ENCODE measurements at places on chromosomes 12 and 14. TPM values are rescaled to one million over a fixed set of nuclear protein-coding genes. Genes with fewer than 3 reads are reported as not detected.

- DNase-seq = no peak
Measured at GRCh38 chr14:42424501-42424900, 817.8 kb downstream of the LRFN5 start.

DNA sequence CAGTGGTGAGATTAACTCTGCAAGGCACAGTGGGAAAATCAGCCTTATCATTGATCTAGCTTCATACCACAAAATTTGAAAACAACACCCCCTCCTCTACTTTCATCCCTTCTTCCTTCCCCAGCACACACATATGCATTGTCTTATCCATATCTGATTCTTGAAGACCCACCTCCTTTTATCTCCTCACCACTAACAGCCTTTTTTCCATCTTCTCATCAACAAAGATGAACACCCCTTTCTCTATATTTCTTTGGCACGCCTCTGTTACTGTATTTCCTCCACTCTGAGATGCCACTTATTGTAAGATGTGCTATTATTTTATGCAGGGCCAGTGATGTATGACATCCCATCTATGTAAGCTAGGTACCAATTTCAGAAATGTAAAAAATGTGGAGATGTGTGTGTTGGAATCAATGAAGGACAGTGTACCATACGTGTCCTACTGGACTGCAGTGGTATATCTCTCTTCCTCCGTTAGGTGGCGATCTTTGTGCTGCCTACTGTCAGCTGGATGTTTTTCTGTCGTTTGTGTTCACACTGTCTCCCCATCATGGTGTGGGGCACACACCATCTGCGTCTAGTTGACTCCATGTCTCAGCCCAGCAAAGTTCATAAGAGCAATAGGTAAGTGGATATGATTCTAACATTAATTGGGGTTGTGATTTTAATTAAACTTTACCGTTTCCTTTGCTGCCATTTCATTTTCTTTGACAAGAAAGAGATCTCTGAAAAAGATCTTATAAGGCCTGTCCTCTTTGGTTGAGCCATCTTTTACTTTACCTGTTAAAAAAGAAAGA lies 24.0 kb downstream of the CCDC38 start:
- DNase-seq = no peak

DNA sequence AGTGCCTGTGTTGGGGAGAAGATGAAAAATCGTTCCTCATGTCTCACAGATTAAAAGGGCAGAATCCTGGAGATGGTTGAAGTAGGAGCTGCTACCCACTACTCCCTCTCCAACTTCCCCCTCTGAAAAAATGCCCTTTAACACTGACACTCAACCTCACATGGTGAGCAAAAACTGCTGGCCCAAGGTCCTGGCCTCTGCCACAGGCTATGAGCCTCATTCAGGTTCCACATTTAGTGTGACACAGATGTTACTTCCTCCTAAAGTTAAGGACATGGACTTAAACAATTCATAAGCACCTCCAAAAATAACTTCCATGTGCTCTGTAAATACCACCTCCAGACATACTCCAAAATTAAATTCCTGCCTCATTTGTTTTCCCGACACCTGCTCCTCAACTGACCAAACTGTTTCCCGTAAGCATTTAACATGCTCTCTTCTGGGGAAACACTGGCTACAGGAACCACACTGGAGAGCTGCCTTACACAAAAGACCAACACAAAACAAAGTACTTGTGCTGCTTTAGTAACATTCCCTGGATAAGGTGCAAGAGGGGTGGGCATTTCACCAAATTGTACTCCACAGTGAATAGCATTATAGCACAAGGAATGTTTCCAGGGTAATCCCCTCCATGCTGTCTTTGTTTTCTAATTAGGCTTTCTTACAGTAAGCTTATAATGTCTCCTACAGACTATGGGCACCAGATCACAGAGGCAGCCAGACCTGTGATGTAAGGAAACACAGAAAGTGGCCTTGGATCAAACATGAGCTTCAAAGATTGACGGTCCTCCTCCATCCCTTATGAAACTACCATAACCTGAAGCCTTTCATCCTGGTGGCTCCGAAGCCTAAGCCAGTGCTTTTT lies 57.0 kb downstream of the PHLDA1 start:
- DNase-seq = no peak

DNA sequence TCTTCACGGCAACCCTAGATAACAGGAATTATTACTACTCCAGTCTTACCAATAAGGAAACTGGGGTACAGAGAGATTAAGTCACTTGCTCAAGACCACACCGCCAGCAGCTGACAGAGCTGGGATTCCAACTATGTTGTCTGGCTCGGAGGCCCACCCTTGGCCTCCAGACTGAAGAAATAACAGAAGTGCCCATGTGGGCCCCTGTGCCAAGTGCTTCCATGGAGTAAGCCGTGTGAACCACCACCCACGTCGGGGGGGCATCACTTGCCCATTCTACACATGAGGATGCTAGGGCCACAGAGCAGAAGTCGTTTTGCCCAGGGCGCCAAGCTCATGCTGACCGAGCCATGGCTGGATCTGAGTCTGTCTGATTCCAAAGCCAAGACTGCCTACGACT lies 926 bp upstream of the CMKLR1 start:
- DNase-seq = no peak

DNA sequence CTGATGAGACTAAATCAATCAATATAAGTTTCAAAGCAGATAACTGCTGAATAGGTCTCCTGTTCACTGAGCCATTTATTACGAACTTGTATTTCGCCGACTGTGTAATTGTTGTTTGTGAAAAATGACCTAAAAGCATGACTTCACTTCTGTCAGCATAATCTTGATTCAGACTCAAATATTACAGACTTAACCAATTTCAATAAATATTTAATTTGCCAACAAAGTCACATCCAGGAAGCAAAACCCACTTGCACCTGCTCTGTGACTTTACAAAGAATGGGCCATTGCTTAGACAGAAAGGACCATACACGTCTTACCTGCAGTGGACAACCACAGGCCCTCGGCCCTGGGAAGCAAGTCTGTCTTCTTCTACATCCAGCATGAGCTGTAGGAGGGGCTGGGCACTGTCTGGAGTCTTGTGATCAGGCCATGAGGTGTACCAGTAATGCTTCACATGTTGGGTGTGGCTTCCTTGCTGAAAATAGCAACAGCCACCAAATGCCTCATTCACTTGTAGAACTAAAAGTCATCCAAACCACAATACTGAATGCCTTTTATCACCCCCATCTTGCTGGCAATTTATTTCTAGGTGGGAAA lies 23.5 kb upstream of the PTPRB start:
- peak; percentile 14 for DNase-seq

GRCh38 chr12:47391566-47391965 lies 311.8 kb upstream of the AMIGO2 start:
- DNase-seq = peak; percentile 86

- DNase-seq = no peak
Measured at GRCh38 chr12:88419794-88420193, 160.5 kb downstream of the KITLG start.

GRCh38 chr12:9687228-9687627 lies 17.7 kb downstream of the CLEC2D start:
- DNase-seq = no peak

GRCh38 chr12:130333341-130333740 lies 4.3 kb upstream of the PIWIL1 start:
- DNase-seq = no peak

GRCh38 chr12:15052691-15053090 lies 79.8 kb downstream of the PDE6H start:
- no peak for DNase-seq

- peak; percentile 34 for DNase-seq
Measured at GRCh38 chr12:53053218-53054111, 3.6 kb downstream of the TNS2 start.

GRCh38 chr12:110600254-110600653 lies 13.7 kb upstream of the TCTN1 start:
- DNase-seq = peak; percentile 74

GRCh38 chr14:64705381-64706118 lies 1.3 kb downstream of the PLEKHG3 start:
- peak; percentile 71 for DNase-seq

ZNF84 gene
- 23.4 TPM for total RNA-seq

RNASE4 gene
- total RNA-seq = 0.68 TPM

PLA2G1B gene
- not detected for total RNA-seq

PRB2 gene
- total RNA-seq = not detected

TDRD9 gene
- 1.4 TPM for total RNA-seq

NOP9 gene
- 34.9 TPM for total RNA-seq

TAS2R30 gene
- total RNA-seq = 9.7 TPM

GUCY2C gene
- total RNA-seq = not detected

TC2N gene
- 83.1 TPM for total RNA-seq
